ENCODE measurements at places on chromosomes 4 and X.

DNA sequence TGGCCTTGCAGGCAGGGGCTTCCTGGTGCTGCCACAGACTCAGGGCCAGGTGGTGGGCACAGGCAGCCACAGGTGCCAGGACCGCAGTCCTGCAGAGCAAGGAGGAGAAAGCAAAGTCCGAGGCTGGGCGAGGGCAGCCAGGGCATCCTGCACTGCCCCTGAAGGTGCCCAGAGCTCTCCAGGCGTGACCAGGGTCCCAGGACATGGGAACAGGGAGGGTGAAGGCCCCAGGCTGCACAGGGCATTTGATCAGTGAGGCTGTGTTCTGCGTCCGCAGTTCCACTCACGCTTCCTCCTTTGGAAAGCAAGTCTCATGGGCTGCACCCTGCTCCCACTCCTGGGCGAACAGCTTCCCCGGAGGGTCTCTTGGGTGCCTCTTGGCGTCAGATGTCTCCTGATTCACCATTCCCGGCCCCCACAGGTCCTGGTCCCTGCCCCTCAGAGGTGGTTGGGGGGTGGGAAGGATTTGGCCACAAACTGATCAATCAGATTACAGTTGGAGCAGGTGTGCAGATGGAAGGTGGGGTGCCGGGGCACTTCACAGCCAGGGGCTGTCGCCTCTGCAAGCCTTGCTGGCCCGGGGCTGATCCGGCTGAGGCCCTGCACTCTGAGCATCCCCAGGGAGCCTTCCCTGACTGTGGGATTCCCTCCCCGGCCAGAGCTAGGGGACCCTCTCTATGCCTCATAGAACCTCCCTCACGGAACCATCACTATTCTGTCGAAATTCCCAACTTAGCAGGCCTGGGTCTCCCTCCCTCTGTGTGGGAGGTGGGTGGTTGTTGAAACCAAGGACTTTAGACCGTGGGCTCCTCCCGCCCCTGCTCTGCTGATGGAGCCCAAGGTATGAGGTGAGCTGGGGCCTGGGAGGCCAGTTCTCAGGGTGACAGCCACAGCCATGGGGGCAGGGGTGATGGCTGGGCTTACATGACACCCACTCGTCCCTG is 3.3 kb downstream of the SH3TC1 start:
- DNase-seq = no peak

- DNase-seq = no peak
Measured at GRCh38 chrX:73766431-73766795, 203.4 kb downstream of the CHIC1 start.

- no peak for DNase-seq
Measured at GRCh38 chr4:156976147-156976546, 4.5 kb upstream of the PDGFC start.

DNA sequence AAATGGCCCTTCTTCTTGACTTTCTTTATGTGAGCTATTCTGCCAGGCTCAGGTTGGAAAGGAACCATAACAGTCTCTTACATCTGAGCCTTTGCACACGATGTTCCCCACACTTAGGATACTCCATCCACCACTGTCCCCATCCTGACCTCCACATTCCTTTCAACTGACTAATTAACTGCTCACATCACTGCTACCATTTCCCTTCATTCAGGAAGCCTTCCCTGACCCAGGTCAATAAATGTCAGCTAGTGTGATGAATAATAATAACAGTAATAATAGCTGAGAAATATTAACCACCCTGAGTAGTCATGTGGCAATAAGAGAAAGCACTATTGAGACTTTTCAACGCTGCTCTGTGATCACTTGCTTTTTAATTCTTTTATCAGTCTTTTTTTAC is 291.7 kb downstream of the KCNIP4 start:
- DNase-seq = peak; percentile 6

DNA sequence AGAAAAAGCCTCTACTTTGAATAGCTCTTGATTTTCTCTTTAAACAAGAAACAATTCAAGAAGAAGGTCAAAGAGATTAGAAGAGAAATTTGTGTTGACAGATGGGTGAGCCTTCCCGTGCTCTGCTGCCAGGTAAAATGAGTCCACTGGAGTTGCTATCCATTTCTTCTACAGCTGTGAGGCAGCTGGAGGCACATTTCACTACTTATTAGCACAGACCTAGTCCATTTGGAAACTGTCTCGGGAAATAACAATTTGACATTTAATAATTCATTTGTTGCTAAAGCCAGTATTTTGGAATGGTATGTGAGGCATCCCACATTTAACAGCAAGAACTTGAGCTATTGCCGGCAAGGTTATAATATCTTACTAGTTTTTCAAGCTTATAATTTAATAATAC is 396.8 kb upstream of the GRIA3 start:
- no peak for DNase-seq

GRCh38 chrX:69501429-69501828 is 2.7 kb upstream of the NALF2 start:
- DNase-seq = no peak

GRCh38 chr4:183449193-183449882 is 4.9 kb downstream of the CDKN2AIP start:
- no peak for DNase-seq

DNA sequence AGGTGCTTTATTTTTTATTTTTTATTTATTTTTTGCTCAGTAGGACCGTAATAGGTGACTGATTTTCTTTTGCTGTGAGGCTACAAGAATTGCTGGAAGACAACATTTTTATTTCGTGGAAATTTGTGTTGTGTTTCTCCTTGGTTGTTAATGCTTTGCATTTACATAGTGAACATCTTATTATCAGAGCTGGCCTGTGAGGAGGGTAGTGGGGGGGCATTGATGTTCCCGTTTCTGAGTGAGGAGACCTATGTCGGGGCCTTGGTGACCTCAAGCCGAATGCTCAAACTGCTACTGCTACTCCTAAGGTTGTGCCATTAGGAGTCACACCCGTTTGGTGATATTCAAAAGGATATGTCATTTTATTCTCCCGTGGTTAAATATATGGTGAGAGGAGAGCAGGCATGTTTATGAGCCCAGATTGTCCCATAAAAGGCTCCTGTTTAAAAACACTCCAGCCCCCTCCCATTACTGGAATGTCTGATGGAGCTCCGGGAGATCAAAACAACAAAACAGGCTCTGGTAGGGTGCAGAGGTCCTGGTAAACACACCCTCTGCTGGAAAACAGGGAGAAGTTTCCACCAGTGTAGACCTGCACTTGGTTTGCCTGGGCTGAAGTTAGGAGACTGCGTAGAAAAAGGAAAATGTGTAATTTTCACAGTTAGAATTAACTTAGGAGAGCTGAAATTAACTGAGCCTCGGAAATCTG is 5.6 kb downstream of the PDGFRA start:
- DNase-seq = no peak

DNA sequence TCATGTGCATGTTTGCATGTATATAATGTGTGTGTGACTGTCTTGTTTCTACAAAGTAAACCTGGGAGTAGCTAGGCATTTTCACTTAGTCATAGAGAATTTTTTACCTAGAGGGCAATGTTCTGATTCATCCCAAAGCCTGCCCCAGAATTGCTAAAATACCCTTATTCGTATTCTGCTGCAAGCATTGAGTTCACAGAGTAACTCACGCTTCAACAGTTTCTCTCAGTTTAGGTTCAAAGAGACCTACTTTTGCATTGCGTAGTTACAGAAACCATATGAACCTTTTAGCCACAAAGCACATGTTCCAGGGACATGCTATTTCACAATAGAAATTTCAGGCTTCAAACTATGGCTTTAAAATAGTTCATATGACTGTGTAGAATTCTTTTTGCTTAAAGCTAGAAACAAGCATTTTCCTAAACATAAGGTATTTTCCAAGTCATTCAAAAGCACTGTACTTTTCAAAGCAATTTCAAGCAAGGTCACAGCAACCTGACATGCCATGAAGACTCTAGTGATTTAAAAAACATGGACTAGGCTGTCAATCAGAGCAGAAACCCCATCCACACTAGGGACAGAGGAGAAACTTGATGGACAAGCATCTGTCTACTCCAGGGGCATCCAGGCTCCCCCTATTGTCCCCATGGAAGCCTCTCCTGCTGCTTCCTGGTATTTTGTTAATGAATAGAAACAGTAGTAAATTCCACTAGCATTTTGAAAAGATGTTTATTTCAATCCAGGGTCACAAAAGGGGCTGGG is 81.5 kb upstream of the MAPK10 start:
- peak; percentile 89 for DNase-seq

DNA sequence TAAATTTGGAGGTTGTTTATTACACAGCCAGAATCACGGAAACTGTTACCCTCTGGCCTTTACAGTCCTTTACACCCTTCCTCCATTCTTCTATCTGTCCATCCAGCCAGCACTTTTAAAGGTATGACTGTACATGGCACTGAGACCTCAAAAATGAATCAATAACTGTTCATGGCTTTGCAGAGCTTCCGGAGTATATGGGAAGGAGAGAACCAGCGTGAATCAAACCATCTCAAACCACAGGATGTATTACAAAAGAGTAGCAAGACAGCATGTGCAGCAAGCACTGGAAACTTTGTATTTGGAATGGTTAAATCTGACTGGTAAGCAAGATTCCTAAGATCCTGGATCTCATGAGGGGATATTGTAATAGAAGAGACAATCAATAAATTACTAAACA is 228.5 kb upstream of the CASK start:
- no peak for DNase-seq

GRCh38 chrX:110847334-110847733 is 51.7 kb upstream of the CHRDL1 start:
- no peak for DNase-seq

- no peak for DNase-seq
Measured at GRCh38 chr4:958696-959337, 14.6 kb downstream of the DGKQ start.

GRCh38 chr4:166077782-166078181 is 204.7 kb downstream of the TLL1 start:
- DNase-seq = no peak

DNA sequence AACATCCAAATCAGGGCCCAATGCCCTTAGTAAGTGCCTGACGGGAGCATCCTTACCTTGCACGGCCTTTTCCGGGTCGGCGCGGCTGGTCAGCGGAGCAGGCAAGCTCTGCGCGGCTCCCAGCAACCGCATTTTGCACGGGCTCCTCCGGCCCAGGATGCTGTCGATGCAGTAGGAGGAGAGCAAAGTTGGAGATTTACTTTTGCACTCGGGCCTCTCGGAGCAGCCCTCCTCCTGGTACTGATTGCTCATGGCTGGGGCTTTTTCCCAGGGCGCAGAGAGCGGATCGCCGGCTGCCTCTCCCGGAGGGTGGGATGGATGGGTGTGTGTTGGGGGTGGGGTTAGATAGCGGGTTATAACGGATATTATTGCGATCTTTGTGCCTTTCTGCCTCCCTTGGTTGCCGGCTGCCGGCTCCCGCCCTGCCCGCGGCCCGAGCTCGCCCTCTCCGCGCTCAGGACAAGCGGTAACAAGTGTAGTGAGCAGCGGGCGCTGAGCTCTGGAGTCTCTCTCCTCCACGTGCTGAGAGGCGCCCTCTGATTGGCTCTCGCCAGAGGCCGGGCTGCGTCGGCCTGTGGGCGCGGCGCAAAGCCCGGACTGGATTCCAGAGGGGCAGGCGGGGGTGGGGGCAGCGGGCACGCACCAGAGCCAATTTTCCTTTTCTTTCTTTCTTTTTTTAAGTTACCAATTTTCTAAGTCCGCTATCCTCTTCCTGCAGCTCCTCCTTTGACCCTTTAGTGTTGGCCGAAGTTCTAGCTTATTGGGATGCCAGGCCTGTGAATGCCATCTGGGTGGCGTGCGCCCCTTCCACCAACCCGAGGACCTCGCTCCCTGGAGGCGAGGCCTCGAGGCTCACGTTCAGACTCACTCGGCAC is at the start of gene ARX:
TSS of gene ARX (minus strand) at position 480 of the 875 bp plus-strand sequence. CDS start at position 252, 228 bp downstream.
- peak; percentile 58 for DNase-seq

- no peak for DNase-seq
Measured at GRCh38 chr4:15947684-15948083, 9.1 kb upstream of the FGFBP1 start.

- DNase-seq = no peak
Measured at GRCh38 chr4:21901281-21901680, 47.3 kb downstream of the KCNIP4 start.

DNA sequence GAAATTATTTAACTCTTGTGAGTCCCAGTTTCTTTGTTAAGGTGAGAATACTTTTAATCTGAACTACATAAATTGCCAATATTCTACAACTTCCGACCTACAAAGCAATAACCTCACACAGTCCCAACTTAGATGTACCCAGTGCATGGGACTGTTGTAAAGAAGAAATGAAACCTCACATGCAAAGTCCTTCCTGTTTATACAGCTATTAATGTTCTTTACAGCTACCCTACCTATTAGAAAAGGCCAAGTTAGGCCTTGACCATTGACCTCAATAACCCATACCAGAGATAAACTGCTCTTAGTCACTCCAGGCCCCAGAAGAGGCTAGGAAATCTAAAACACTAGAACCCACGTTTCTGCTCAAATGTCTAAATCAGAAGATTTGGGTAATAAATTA is 920.1 kb upstream of the TENM3 start:
- no peak for DNase-seq

GRCh38 chrX:130179579-130180215 is 7.9 kb downstream of the RAB33A start:
- DNase-seq = no peak

DNA sequence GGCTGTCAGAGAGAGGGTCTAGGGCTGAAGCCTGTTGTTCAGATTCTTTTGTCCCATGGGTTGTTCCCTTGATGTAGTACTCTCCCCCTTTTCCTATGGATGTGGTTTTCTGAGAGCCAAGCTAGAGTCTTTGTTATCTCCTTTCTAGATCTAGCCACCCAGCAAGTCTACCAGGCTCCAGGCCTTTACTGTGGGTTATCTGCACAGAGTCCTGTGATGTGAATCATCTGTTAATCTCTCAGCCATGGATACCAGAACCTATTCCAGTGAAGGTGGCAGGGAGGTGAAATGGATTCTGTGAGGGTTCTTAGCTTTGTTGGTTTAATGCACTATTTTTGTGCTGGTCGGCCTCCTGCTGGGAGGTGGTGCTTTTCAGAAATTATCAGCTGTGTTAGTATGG is 109.5 kb downstream of the PRR32 start:
- no peak for DNase-seq

DNA sequence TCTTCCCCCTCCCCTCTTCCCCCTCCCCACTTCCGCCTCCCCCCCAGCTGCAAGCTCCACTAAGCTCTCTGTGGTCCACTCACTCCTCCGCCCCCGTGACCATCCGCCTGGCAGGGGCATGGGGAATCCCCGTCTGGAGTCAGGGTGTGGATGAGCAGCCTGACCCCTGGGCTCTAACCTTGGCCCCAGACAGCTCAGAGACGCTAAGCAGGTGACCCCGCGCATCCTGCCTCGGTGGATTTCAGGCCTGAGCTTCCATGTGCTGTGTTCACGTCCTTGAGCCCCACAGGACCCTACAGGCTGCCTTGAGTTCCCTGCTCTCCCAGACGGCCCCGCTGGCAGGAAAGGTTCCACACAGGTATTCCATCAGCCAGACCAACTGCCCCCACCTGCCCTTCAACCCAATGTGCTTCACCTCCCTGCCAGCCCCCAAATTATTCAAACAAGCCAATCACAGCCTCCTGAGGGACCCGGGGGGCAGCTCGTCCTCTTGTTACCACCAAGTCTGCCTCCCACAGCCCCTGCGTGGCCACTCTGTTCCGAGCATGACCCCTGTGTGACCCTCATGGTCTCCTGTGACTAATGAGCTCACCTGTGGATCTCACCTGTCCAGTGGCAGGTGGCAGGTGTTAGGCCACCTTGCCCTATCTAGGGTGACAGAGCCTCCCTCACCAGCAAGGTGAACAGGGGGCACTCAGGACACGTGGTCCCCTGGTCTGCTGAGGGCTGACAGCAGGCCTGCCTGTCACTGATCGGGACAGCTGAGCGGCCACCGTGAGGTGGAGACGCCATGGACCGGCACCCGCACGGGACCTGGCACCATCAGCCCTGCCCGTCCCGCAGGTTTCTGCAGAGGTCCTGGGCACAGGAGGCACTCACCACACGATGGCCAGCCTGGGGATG is 73.2 kb upstream of the MXD4 start:
- no peak for DNase-seq

- DNase-seq = no peak
Measured at GRCh38 chrX:107508925-107509324, 59.5 kb downstream of the FRMPD3 start.
